Activated CD8-positive, alpha-beta memory T cell treated with anti-CD3 and anti-CD28 coated beads for 48 hours (primary cell): ENCODE measurements at places on chromosomes 4 and X.

- no peak for DNase-seq
These were observed 51.2 kb upstream of the MTNR1A start for GRCh38 chr4:186606591-186606992.

DNA sequence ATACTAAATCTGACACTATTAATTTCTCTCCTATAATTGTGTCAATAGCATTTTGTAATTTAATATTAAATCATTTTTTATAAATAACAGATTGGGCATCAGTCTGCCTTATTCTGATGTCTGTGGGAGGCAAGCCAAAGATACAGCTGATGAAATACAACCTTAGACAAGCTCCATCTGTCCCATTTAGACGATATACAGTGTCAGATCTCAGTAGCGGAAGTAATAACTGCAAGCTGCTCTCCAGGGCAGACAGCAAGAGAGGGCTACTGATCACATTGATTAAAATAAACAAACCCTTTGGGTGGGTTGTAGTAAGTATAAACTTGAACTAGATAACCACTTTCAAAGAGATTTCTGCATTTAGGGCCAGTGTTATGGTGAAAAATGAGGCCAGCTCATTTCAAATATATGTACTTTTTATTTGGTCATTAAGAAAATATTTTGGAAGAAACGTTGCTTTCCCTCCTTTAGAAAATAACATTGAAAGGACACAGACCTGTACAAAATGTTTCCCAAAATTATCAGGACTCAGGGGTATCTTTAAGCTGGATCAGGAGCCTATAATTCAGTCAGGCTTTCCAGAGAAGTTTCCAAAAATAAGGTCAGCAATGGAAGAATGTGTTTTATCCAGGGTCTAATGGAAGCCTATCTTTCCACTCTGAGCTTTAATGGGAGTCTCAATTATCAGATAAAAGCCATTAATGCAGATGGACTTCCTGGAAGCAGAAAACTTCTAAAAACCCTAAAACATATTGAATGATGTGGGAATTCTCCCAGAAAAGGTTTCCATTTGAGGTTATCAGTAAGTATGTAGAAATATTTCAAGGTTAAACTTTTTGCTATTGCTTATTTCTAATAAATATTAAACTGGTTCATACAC is 1028.8 kb upstream of the IGFBP7 start:
- DNase-seq, result no peak

GRCh38 chrX:144946666-144947065 is 300.6 kb upstream of the SPANXN1 start:
- no peak for DNase-seq

GRCh38 chr4:35912174-35912573 is 332.1 kb downstream of the ARAP2 start:
- no peak for DNase-seq

DNA sequence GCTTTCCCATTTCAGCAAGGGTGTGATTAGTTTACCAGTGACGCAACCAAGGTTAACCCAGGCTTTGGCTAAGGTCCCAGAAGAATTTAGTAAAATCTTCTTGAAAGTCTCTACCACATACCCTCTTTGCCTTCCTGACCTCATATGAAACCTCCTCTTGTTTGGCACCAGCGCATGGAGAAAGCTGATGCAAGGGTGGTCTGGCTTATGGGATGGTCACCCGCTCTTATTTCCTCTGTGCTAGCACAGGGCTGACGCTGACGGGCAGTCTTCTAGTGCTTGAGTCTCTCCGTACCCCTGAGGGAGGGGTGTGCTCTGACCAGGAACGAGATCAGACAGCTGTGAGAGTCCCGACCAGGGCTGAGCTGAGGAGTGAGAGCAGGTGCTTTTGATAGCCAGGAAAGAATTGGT is 137.6 kb downstream of the TENM3 start:
- DNase-seq, result no peak

GRCh38 chrX:119325456-119325855 is 73.7 kb upstream of the SLC25A43 start:
- DNase-seq, result no peak

GRCh38 chrX:28550331-28550872 is 36.8 kb upstream of the IL1RAPL1 start:
- DNase-seq, result no peak

GRCh38 chr4:8688041-8688907 is 95.7 kb downstream of the CPZ start:
- no peak for DNase-seq

GRCh38 chr4:98482847-98483806 is 175.3 kb downstream of the TSPAN5 start:
- DNase-seq, result peak; percentile 15

- DNase-seq, result no peak
These were observed 14.2 kb upstream of the SPATA4 start for GRCh38 chr4:176209535-176209934.

- no peak for DNase-seq
These were observed 5.5 kb downstream of the INPP4B start for GRCh38 chr4:142840516-142841123.

DNA sequence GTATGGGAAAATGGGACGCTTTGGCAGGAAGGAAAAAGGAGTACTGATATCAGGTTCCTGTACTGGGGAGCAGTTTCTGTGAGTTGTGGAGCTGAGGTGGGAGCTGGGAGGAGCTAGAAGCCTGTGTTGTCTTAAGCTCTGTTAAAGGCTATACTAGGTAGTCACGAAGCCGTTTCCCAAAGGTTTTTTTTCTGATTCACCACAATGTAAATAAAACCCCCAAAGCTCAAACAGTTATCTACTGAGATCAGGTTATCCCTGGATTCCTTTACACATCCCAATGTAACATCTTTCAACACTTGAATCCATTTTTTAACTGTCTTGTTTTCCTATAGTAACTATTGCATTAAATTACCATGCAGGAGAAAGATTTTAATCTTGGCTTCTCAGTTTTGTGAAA is 297.4 kb upstream of the SFRP2 start:
- no peak for DNase-seq

- DNase-seq, result peak; percentile 38
These were observed 442 bp upstream of the MCUB start for GRCh38 chr4:109559625-109559982.

GRCh38 chr4:41358647-41359421 is 102.1 kb downstream of the UCHL1 start:
- no peak for DNase-seq

DNA sequence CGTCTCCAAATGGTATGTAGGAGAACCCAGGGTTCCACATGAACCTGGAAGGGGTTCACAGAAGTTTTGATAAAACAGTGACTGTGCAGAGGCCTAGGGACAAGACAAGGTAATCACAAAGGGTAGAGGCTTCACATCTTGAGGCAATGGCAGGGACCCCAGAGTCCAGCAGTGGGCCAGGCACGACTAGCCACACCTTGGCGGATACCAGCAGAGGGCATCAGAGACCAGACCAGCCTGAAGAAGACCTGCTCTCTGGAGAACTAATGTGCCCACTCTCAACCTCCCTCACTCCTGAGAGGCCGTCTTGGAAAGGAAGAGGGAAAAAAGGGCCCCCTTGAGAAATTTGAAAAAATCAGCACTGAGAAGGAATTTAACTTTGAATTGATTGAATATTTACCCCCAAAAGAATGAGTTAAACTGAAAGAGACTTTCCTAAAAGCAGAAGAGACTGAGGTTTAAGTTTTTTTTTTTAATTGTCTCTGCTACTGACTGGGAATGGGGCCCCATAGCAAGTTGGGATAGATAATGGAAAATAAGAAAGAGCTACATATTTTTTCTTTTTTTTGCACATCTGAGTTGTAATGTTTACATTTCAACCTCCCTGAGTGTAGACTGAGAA is 243.8 kb upstream of the JADE1 start:
- DNase-seq, result no peak

DNA sequence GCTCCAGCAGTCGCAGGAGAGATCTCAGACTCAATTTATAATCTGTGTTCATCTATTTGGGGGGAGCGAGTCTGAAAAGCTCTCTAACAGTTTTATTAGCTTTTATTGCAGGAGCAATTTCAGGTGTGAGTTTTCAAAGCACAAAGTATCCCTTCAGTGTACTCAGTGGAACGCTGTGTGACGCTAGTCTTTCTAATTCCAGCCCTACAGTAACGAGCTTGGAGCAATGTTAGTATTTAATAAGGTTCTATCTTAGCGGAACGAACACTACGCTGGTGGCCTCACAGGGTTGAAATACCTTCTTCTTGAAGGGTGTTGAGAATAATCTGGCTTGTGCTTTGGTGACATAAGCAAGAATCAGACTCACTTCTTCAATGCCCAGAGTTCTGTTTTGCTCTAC is 8.4 kb downstream of the HS3ST1 start:
- DNase-seq, result no peak

DNA sequence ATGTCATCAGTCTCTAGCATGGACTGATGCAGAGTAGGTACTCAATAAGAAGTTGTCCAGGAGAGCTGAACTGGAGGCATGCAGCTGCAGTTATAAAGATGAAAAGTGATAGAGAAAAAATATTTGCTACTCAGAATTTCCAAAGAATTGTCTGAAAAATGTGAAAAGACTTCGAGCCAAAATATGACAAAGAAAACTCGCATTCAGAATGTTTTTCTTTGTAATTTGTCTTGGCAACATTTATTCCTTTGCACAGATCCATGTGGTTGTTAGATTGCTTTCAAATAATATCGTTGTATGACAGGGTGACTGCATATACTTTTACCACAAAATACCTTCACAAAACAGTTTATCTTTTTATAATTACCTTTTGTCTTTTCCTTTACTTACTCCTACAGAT is 128.0 kb upstream of the SLC4A4 start:
- no peak for DNase-seq

DNA sequence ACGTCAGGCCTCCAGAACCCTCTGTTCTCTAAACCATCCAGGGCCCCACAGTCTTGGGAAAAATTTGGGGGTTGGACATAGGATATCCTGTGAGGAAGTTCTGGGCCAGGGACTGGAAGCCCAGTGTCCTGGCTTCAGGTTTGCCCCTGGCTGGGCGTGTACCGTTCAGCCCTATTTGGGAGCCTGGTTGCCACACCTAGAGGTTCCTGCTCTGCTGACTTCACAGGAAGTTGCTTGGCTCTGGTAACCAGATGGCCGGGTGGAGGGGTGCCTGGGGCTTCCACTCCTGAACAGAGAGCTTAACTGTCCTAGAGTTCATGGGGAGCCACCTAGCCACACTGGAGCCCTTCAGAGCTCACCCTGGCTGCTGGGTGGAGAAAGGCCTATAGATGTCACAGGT is 1.1 kb downstream of the TAFAZZIN start:
- no peak for DNase-seq

- DNase-seq, result no peak
These were observed 46.4 kb downstream of the ASMT start for GRCh38 chrX:1661048-1661921.

DNA sequence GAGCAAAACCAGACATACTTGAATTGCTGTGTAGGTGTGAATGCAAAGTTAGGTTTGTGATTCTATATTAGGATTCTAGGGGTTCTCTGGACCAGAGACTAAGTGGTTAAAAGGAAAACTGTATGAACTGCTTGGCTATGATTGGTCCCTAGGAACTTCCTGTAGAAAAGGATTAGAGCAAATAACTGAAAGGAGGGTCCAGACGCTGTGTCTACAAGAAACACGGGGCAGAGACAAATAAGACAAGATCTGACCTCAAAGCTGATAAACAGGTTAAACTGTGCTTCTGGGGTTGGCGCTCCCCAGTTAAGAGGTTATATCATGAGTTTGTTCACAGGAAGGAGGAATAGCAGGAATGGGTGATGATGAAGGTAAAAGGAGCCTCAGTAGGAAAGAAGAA is 183.6 kb downstream of the MGST2 start:
- DNase-seq, result no peak

- DNase-seq, result no peak
These were observed 41.9 kb downstream of the AFAP1 start for GRCh38 chr4:7897811-7898210.

DNA sequence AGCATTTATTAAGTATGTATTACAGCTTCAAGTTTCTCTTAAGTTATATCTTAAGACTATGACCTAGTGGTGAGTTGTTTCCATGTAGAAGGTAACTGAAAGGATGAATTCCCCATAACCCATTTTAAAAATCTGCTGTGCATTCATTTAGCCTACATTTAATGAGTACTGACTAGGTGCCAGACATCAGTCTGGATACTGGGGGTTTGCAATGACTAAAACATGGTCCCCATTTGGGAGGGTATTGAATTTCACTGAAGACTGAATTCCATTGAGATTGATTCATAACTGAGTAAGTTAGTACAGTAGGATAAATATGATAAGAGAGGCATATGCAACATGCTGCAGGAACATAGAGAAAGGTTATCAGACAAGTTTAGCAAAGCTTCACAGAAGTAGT is 241.5 kb downstream of the FRAS1 start:
- no peak for DNase-seq

DNA sequence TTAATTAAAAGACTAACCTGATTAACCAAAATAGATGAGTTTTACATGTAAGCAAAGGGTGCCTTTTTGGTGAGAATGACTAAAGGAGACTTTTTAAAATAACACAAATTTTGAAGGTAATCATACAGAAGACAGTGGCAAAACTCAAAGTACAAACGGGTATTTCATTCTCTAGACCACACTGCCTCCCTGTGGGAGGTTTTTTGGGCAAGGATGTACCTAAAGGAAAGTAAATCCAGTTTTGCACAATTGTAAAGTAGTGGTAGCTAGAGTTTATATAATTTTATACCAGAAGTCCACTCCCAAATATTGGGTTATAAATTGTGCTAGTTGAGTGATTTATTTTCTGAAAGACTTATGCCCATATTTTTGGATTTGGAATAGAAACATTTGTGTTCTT is 201.0 kb downstream of the PAPSS1 start:
- DNase-seq, result no peak

GRCh38 chr4:123587983-123588494 is 191.4 kb downstream of the SPRY1 start:
- DNase-seq, result no peak

DNA sequence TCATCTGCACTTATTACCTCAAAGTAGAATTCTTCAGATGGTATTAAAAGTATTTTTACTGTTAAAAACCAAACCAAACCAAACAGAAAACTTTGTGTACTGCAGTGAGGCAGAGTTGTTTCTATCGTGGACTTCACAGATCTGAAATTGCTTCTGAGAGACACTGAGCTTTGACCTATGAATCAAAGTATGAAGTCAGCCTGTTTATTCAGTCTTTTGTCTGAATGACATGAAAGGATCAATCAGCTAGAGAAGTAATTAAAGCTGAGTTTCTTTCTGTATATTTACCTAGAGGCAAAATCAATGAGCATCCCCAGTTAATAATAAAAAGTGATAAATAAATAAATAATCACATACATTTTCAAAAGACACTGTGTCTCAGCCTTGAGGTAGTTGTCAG is 2121.0 kb downstream of the PCDH7 start:
- DNase-seq, result no peak

DNA sequence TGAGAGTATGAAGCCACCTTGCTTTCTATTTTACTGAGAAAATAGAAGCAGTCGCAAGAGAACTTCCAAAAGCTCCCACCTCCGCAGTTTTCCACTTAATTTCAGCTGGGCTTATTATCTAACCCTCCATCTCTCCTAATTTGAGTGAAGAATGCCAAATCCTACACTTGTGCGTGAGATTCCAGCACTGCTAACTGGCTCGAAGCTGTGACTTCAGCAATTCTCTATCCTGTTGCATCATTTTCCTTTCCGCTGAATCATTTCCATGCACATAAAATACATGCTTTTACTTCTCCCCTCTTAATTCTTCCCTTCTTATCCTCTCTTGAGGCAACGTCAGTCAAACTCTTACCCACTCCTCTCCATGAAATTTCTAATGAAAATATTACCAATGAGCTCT is 189.5 kb downstream of the GASK1B start:
- DNase-seq, result no peak

- DNase-seq, result no peak
These were observed 21.6 kb upstream of the PDZD4 start for GRCh38 chrX:153851981-153852380.

GRCh38 chr4:73844345-73844744 is 7.9 kb downstream of the CXCL6 start:
- DNase-seq, result no peak
